ENCODE measurements at places on chromosomes 3 and 15.

- no peak for DNase-seq
Observed at GRCh38 chr3:34396288-34396687, 597.9 kb downstream of the PDCD6IP start.

GRCh38 chr15:43316971-43317346 is 13.4 kb downstream of the LCMT2 start:
- DNase-seq = no peak

DNA sequence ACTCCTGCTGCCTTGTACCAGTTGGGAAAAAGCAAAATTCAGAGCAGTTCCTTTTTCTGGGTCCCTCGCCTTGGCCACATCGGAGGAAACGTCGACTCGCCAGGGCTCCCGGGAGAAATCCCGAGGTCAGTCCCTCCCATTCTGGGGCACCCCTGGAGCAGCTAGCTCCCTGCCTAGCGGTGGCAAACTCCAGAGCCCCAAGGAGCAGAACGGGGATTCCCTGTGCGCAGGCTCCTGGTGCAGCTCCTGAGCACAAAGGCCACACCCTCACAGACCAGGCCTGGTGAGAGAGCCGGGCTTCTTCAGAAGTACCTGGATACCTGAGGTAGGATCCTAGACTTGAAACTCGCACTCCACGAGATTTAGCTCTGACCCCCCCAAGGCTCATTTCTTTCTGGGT is 2.6 kb downstream of the LRRC3B start:
- DNase-seq = no peak

DNA sequence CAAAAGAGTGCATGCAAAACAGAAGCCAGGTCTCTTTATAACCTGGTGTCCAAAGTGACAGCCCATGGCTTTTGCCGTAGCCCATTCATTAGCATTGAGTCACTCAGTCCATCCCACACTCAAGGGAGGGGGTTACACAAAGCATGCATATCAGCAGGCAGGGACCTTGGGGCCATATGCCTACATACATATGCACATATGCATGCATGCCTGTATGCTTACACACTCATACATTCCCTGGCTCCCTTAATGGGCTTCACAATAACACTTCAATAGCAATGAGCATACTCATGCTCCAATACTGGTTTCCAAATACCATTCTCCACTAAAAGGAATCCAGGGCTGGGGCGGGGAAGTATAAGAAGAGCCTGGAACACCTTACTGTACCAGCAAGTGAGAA is 22.0 kb downstream of the TRPM1 start:
- DNase-seq = no peak

DNA sequence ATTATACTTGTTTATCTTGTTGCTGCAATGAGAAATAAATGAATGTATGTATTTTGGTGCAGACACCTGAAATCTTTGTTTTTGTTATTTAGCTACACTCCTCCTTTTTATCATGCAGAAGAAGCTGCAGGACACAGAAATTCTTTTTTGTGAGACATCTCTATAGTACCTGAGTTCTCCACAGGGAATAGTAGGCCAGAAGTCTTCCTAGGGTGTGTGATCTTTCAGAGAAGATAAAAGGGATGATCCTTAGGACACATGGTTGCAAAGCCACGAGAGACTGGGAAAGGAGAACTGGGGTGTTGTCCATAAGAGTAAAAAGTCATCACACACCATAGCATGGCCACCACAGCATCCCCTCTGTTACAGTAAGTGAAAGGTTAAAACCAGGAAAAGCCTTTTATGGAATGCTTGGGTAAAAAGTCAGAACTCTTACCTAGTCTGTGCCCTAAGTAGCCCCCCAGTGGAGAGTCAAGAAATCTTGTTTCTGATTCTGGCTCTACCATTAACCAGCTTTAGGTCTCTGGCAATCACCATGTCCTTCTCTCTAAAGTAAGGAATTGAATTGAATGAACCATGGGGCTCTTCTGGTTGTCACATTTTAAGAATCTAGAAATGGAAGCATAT is 31.9 kb upstream of the ADGRG7 start:
- DNase-seq = no peak

- DNase-seq = no peak
Observed at GRCh38 chr15:70375006-70375431, 277.3 kb upstream of the TLE3 start.

GRCh38 chr3:140500473-140500872 is 177.4 kb upstream of the TRIM42 start:
- DNase-seq = no peak

DNA sequence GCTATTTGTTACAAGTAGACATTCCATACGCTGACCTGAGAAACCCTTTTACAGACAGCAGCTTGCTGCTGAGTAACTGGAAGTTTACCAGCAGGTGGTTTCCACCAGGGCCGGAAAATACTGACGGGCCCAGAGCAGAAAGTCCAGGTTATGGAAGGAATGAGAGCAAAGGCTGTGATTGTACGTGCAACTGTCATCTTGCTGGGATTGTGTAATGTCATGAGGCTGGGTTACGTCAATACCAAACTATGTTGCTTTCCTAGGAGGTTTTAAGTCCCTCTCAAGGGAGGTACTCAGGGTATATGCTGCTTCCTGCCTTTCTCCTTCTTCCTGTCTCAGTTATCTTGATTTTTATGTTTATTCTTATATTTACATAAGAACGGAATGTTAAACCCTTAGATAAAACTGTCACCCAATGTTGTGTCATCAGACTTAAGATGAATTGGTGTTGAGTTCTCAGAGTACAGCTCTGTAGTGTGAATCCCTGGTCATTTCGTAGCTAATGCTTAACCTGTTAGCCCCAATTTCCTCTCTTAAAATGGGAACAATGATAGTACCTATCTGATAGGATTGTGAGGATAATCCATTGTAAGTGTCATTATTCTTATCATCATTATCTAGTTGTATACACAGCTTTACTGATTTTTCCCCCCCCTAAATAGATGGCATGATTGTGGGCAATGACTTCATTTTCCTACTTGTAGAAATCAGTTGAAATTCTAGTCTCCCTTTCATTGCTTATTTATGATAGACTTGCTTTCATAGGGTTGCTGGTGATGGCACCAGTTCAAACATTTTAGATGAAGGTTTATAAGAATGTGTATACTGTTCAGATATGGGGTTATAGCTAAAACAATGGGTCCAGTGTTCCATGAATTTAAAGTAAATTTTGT is 101.4 kb downstream of the FNDC3B start:
- peak; percentile 43 for DNase-seq

- DNase-seq = no peak
Observed at GRCh38 chr3:13877911-13878280, 2.0 kb downstream of the WNT7A start.

DNA sequence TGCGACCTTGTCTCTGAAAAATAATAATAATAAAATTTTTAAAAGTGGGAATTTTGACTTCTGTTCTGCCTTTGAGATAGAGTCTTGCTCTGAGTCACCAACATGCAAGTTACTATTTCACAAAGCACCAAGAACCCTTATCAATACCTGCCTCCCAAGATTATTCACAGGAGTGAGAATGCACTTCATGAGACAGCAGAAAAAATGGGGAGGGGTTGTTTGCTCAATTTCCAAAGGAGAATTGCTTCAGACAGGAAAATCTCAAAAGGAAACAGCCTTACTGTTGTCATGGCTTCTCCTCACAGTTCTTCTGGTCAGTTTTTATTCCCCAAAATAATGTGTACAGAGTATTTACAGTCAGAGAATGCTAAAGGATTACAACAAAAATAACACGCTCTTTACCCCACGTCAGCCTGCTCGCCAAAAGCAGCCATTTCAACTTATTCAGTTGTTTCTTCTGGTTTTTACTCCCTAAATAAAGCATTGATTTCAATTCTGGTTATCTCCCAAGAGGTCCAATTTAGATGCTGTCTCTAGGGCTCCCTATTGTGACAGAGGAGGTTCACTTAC is 89.0 kb downstream of the PPCDC start:
- DNase-seq = no peak

DNA sequence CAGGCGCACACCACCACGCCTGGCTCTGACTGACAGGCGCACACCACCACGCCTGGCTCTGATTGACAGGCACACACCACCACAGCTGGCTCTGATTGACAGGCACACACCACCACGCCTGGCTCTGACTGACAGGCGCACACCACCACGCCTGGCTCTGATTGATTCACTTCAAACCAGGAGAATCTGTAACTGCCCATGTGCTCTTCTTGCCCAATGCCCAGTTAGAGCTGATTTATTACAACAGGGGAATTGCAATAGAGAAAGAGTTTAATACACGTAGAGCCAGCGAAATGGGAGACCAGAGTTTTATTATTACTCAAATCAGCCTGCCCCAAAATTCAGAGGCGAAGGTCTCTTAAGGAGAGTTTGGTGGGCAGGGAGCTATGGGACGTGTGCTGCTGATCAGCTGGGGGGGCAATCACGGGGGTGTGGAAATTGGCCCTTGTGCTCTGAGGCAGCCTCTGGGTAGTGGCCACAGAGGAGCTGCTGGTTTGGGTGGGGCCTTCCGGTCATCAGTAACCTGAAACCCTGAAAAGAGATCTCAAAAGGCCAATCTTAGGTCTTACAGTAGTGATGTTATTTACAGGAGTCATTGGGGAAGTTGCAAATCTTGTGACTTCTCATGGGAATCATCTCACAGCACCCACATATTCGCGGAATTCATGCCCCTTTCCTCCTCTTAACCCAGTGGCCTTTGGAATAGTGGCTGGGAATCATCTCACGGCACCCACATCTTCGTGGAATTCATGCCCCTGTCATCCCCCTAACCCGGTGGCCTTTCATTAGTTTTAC is 63.8 kb upstream of the TFRC start:
- DNase-seq = no peak

- no peak for DNase-seq
Observed at GRCh38 chr3:133248389-133248788, 151.5 kb upstream of the BFSP2 start.

DNA sequence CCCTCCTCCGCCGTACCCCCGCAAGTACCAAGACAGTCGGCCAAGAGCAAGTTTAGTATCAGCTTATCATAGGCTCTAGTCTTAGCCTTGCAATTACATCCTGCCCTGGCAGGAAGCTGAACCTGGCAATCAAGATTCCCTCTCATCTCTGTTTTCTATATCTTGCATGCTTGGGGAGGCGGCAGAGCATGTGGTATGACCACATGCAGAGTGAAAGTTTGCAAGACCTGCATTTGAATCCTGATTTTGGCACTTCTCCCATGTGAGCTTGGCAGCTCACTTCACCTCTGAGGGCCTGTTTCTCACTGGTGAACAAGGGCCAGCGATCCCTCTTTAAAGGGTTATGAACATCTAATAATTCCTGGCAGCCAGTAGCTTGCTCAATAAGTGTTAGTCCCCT is 106.1 kb upstream of the FRMD4B start:
- peak; percentile 30 for DNase-seq
